Fibroblast of skin of left quadriceps (primary cell): ENCODE measurements at places on chromosomes 6 and 20.

DNA sequence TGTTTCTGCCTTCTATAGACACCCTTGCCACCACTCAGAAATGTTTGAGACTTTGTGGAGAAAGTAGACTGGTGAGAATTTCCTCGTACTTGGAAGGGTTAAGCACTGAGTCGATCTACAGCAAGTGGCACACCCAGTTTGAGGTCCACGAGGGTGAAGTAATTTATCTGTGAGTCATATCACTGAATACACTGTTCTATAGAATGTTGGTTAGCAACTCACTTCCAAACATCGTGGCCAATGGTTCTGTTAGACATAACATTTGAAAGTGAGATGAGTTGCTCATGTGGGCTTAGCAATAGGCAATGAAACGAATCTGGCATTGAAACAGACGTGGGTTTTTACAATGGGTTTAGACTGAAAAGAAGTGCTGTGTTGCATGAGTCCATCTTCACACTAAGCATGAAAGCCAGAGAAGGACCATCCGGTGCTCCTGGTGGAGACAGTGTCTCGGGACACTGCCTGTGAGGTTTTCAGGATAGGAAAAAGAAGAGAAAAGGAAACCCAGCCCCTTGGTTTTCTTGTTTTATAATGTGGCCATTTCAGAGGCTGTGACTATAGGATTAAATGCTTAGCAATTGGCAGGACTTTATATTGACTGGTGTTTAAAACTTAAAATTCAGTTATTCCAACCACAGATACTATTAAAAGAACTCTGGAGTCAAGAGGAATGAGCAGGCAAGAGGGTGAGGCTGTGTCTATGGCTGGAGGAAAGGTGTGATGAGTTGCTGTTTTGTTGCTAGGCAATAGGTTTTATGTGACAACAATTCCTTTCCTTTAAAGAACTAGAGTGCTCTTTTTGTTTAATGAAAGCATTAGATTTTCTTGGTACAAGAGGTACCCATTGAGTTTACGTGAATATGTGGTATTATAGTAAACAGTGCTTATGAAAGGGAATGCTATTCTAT lies 31.0 kb upstream of the EZR start:
- DNase-seq: peak; percentile 85

GRCh38 chr20:1862663-1863053 lies 32.5 kb upstream of the SIRPA start:
- DNase-seq: no peak

DNA sequence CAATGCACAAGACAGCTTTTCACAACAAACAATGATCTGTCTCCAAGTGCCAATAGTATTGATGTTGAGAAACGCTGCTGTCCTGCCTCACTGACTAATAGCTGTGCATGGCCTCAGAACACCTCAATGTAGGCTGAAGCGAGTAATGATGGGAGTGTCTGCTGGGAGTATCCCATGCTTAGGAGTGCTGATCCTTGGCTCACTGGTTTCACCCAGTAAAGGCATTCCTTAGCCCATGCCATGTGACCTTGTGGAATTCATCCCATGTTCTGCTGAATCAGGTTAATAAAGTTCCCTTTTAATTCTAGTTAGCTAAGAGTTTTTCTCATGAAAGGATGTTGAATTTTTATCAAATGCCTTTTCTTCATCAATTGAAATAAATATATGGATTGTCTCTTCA lies 3.8 kb upstream of the WFDC12 start:
- DNase-seq: no peak

DNA sequence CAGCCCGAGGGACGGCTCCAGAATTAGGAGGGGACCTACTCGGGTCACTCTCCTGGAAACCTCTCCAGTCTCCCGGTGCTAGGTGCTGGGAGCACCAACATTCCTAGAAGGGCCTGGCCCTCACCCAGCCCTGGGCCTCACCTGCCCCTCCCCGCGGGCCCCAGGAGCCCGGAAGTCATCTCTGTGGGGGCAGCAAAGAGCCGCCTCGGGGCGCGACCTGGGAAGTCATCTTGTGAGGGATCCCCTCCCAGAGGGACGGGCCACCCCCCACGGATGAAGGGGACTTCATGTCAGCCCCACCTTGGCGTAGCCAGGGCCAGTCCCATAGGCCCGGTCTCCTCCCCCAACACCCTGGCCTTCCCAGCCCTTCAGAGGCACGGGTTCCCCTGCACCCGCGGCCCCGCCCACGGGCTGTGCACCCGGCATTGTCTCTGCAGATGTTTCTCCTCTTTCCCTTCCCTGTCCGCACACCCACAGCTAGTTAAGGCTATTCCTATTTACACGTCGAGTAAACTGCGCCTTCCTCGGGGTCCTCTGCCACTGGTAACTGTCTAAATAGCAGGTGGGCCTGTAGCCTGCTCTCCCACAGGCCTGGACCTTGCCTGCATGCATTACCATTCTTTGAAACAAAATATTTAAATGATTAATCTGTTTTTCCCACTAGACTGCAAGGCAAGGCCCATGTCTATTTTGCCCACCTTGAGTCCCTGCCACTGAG lies 896 bp upstream of the RNASET2 start:
- DNase-seq: no peak

- no peak for DNase-seq
Observed at GRCh38 chr6:91926827-91927226, 1340.0 kb upstream of the MAP3K7 start.

DNA sequence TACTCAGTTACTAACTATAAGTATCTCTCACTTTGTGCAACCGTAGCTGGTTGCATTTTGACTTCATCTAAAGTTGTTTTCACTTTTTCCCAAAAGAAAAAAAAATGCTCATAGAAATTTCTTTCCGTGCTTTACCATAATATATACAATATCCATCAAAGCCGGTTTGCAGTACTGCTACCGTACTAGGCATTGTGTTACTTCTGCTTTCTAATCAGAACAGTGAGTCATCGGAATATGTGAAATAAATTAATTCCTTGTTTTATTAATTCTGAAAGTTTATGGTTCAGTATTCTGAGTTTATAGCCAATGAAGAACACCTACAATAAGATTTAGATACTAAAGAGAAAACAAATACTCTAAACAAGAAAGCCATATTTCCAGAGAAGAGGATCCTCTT lies 72.5 kb downstream of the TNFRSF21 start:
- no peak for DNase-seq

- DNase-seq: no peak
Observed at GRCh38 chr20:47777220-47777619, 8.1 kb downstream of the SULF2 start.

GRCh38 chr6:54428431-54428830 lies 120.2 kb downstream of the TINAG start:
- DNase-seq: no peak

GRCh38 chr6:11711984-11712711 lies 66.5 kb downstream of the ADTRP start:
- DNase-seq: no peak

- no peak for DNase-seq
Observed at GRCh38 chr6:167687116-167687725, 139.5 kb upstream of the AFDN start.

DNA sequence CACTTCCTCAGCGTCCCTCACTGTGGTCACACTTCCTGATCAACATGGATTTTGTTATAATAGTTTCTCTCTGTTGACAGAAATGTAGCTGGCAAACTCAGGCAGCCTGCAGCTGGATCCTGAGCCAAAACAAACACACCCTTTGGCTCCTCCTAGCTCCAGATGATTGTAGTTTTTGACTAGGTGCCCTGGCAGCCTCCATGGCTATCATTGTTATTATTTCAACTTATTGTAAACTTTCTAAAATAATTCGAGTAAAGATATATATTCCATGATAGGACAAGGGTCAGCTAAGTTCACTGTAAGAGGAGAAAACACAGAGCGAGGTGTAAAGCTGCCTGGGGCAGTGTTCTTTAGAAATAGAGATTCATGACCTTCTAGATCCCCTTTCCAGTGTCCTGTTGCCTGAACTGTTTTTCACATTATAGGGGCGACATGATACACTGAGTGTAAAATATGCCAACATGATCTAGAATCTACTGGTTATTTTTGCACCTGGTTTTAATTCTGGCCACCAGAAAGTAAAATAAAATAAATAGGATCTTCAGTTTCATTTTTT lies 98.2 kb upstream of the HDGFL1 start:
- peak; percentile 15 for DNase-seq

- DNase-seq: no peak
Observed at GRCh38 chr20:51460569-51461265, 81.8 kb downstream of the NFATC2 start.

DNA sequence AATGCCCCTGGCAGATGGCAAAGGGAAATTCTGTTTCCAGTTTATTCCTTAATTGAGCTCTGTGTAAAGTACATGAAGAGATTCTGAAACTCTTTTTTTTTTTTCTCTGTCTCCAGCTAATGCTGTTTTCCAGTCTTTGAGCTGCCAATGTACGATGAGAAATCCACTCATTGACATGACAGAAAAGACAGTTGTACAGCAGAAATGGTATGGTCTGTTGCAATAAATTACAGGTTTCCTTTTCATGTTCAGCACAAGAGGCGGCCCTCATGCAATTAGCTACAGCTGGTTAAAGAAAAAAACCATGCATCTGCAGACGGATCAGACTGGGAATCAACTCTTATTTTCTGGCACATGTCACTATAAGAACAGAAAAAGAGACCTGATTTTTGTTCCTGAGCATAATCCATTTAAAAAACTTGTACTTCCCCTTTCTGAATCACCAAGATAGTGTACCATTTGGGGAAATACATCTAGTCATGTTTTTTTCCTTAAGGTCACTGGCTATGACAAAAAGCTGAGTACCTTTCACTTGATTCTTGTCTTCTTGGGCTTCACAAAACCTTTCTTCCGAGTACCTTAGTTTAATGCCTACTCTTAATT lies 289.8 kb upstream of the PREP start:
- no peak for DNase-seq

DNA sequence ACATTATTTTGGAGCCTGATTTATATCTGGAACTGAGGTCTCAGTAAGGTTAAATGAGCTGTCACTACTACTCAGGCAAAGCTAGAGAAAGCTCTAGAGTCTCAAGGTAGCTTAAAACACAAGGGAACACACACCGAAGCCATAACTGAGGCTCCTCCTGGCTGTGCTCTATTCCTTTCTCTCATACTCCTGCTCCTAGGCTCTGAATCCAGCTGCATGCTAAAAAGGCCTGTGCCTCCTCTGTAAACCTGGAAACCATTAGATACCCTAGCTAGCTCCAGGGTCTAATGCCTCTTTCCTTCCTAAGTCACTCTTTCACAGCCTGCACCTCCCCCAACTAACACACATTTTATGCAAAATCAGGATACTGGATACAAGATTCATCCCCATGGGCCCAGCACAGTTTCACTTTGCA lies 17.1 kb downstream of the RIPOR2 start:
- DNase-seq: no peak

GRCh38 chr6:57064809-57065208 lies 18.3 kb downstream of the KIAA1586 start:
- no peak for DNase-seq

- DNase-seq: no peak
Observed at GRCh38 chr20:137668-138490, 4.5 kb upstream of the DEFB126 start.

GRCh38 chr20:23037017-23037481 lies 1.9 kb downstream of the SSTR4 start:
- DNase-seq: no peak

DNA sequence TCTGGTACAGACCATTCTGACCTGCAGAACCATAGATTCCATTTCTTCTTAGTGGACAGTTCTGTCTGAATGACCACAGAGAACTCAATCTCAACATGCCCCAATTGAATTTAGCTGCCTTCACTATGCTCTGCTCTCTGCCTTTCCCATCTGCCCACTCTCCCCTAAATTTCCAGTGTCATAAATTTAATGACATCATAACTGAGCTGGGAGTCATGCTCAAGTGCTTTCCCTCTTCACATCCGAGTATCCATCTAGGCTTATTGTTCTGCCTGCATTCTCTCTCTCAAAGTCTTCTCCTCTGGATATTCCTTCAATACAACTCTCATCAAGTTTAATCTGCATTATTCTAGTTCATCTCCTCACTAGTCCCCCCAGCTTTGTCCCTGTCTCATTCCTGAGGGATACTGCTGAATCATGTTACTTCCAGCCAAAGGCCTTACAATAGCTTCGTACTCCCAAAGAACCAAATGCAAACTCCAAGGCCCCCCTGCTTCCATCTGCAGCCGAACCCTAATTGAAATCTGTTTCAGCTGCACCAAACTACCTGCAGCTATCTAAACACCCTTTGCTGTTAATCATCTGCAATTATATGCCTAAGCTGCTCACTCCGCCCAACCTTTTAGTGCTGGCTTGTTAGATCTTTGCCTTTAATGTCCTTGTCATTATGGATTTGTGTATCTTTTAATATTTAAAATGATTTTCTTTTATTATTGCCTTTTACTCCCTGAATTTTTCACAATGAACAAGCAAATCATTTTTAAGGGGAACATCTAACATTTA lies 46.1 kb downstream of the SLC35B3 start:
- no peak for DNase-seq

- no peak for DNase-seq
Observed at GRCh38 chr20:15937179-15937578, 636.1 kb downstream of the KIF16B start.

GRCh38 chr6:52210227-52210626 lies 24.1 kb downstream of the IL17A start:
- DNase-seq: no peak

DNA sequence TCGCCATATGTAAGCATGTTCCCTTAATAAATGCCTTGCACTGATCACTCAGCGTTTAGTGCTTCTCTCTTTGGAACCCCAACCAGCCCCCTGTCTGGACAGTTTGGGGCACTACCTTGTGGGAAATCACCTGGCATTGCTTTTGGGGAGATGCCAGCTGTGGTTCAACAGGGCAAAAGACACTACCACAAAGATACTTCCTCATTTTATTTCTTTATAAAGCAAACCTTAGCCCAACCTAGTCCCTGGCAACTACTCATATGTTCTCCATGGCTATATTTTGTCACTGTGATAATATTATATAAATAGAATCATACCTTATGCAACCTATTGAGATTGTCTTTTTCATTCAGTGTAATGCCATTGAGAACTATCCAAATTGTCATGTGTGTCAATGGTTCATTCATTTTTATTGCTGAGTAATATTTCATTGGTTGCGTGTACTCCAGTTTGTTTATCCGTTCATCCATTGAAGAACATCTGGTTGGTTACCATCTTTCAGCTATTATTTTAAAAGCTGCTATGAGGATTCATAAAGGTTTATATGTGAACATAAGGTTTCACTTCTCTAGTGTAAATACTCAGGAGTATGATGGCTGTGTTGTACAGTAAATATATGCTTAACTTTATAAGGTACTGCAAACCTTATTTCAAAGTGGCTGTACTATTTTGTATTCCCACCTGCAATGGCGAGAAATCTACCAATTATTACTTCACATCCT lies 114.8 kb downstream of the MOXD1 start:
- DNase-seq: no peak

DNA sequence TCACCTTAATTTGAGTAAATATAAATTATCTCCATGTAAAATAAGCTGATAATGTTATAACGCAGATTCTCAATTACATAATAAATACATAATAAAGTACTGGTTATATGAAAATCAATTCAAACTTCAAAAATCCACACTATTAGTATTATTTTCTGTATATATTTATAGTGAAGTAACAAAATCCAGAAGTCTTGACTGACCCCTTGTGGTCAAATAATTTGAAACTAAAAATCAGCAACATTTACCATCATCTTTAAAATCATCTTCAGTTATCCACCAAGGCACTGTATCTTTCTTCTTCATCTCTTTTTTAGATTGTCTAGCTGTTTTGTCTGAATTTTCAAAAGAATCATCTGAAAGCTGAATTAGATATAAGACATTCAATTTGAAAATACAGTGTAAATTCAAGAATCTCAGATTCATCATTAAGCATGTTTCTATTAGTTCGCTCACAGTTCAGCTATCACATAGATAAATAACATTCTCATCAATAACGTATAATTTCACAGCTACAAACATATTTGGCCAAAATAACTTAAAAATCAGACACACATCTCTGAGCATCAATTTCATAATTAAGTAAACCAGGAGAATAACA lies 6.5 kb downstream of the CEP162 start:
- peak; percentile 9 for DNase-seq
